ENCODE measurements at places on chromosomes 6 and 20.

DNA sequence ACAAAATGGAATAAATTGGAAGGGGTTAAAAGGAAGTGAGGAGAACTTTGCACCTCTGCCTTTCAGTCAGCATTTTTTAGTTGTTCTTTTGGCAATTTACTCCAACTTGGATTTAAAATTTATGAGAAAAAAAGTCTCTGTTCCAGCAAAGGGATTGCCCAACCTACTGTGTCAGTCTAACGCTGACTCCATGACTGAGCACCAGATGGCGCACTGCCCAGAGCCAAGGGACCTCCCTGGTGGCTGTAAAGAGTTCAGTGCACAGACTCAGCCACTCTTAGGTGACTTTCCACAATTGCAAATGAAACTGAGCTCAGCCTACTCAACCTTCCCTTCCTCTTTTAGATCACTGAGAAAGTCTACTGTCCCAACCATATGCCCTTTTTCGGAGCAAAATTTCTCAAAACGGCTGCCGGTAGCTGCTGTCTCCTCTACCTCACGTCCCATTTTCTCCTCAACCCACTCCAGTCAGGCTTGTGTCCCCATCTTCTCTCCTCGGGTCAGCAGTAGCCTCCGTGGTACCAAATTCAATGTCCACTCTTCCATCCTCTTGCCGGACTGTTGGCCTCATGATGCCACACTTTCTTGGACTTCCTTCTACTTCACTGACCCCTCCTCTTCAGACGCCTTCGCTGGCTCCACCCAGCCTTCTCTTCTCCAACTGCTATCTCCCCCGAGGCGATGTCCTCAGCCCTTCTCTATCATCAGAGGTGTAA is 38.7 kb downstream of the GSTA2 start:
- DNase-seq: peak; percentile 16

DNA sequence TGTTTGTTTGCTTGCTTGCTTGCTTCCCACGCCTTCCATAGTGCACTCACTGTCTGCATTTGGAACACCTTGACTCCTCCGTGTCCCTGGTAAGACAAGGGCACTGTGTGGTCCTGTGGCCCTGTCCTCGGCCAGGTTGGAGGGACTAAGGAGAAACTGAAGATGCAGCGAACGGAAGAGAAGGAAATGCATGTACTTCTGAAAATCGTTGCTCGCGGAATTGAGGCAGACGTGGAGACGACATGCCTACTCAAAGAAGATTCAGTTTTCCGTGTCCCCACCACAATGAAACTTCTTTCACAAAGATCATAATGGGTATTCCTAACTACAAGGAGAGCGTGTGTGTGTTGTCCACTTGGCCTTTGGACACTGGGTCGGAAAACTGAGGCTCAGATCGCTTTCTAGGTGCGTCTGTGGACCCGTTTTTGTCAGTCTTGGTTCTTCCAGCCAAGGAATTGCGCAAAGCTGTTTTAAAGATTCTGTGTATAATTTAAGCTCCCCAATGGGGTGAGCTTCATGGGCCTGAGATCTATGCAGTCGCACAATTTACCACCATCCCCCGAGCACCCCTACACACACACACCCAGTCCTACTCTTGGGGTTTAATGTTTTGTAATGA is 120.4 kb upstream of the ZNF184 start:
- DNase-seq: no peak

DNA sequence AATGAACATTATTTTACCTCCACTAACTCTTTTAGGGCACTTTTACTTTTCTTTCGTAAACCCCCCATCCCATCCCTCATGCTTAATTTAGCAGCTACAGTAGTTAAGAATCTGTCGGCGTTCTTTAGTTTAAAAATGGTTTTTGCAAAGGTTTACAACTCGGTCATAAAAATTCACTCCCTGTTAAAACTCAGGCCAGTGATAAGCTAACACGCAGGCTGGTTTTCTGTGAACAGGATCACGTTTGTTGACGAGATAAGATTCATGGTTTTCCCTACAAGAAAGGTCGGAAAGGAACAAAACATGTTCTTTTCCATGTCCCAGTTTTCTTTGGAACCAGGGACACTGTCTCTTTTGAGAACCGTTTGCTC is 101.1 kb downstream of the TOX2 start:
- DNase-seq: no peak

- DNase-seq: no peak
Measured at GRCh38 chr20:58963060-58963584, 17.9 kb upstream of the NELFCD start.

DNA sequence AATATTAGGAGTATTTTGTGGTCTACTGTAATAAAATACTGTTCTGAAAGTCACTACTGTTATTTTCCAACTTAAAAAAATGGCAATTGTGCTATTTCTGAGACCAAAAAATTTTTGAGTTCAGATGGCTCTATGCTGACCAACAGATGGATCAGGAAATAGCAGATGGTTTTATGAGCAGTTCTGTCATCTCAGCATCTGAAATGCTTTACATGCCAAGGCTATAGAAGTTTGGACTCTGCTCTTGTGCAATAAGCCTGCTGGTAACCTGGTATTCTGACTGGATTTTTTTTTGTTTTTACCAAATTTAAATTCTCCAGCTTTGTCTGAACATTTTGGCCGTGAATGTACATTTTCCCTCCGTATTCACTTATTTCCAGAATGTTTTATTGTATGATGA is 1127.5 kb downstream of the GRIK2 start:
- DNase-seq: no peak

DNA sequence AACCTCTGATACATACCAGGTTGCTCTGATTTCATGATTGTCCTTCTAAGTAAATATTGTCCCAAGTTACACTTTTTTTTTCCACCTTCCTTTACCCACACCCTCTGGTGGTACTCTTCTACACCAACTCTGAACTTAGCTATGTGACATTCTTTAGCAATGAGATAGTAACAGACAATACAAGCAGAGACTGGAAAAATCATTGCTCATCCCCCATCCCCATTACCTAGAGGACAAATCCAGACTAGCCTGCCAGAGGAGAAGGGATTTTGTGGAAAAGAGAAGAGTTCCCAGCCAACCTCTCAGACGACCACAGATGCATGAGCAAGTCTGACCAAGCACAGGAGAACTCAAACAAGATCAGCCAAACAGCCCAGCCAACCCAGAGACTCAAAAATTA is 32.8 kb upstream of the TFAP2B start:
- DNase-seq: no peak

DNA sequence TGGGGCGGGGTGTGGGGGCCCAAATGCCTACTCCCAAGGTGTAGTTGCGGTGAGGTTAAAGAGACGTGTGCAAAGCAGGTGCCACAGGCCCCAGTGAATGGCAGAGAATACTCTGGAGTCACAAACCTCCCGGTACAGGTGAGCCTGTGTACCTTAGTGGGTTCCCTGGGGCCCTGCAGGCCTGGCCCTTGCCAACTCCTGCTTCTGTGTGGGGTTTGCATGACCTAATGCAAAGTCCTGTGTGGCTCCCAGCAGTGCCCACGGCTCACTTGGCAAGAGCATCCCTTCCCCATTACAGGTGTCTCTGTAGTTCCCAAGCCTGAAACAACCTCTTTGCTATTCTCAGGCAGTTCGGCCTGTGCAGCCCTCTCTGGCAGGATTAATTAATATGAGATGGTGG is 17.5 kb downstream of the SPDEF start:
- DNase-seq: no peak
